ENCODE measurements at places on chromosomes 6 and 20.
A peak's percentile ranks its signal among the peaks of the same experiment; 100 is the strongest.

DNA sequence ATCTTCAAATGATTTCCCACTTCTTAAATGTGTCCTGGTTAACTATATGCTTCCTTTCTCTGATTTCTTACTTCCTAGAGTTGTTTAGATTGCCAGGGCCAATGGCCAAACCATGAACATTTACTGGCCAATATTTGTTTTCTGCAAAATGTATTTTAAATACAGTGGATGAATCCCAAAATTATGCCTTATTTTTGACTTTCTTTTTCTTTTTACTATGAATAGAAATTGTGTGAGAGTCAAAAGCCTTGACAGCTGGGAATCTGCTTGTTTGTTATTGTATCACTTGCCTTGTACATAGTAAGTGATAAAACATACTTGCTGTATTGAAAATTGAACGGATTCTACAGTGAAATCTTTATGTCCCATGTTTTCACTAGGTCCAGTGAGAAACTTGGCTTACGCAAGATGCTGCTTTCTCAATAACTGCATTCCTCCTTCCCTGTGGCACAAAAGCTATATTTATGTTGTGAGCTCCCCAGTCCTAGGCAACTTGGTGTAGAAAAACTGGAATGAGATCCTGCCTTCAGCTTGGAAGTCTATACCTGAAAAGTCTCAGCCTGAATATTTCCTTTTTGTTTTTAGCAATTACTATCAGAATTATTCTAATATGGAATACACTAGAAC is 295.2 kb downstream of the EPHA7 start:
- H3K27me3 ChIP-seq: peaks cover 2% of the 10 kb centered on the region
- H3K36me3 ChIP-seq: no peaks in the 10 kb centered on the region
- no peak overlapping the region for H3K27ac ChIP-seq
- DNase-seq: no peak
- no peak overlapping the region for H3K4me3 ChIP-seq
- no peaks in the 10 kb centered on the region for H3K4me1 ChIP-seq

- no peak overlapping the region for H3K4me3 ChIP-seq
- no peaks in the 10 kb centered on the region for H3K36me3 ChIP-seq
- peaks cover 8% of the 10 kb centered on the region for H3K4me1 ChIP-seq
- no peak for DNase-seq
- no peak overlapping the region for H3K27ac ChIP-seq
- no peaks in the 10 kb centered on the region for H3K27me3 ChIP-seq
These were observed 6.3 kb downstream of the NRSN2 start for GRCh38 chr20:353166-353565.

- DNase-seq: no peak
- H3K27ac ChIP-seq: no peak overlapping the region
- no peaks in the 10 kb centered on the region for H3K36me3 ChIP-seq
- no peaks in the 10 kb centered on the region for H3K27me3 ChIP-seq
- no peak overlapping the region for H3K4me3 ChIP-seq
These were observed 49.1 kb downstream of the DAAM2 start for GRCh38 chr6:39841291-39841690.

GRCh38 chr20:59730722-59731121 is 126.4 kb downstream of the PHACTR3 start:
- H3K27me3 ChIP-seq: peaks cover 1% of the 10 kb centered on the region
- H3K27ac ChIP-seq: no peak overlapping the region
- H3K4me1 ChIP-seq: no peaks in the 10 kb centered on the region
- DNase-seq: no peak
- H3K4me3 ChIP-seq: no peak overlapping the region

GRCh38 chr6:4136354-4136831 is 1.0 kb upstream of the ECI2 start:
- H3K27me3 ChIP-seq: no peaks in the 10 kb centered on the region
- peaks cover 26% of the 10 kb centered on the region for H3K4me1 ChIP-seq
- H3K36me3 ChIP-seq: peaks cover 20% of the 10 kb centered on the region
- no peak for DNase-seq

DNA sequence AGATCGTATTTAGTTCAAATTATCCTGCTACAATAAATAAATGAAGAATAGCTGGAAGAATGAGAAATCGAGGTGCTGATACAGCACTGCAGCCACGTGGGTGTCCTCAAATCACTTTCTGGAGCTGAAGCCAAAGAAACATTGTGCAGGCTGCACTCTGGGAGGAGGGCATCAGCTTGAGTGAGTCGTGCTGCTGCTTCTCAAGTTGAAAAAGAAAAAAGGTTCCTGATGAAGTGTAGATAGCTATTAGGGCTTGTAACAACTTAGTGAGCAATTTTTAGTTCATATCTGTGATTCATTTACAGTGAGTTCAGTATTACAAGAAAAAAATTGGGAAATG is 40.5 kb downstream of the DSE start:
- no peaks in the 10 kb centered on the region for H3K27me3 ChIP-seq
- H3K4me1 ChIP-seq: peaks cover 73% of the 10 kb centered on the region
- H3K4me3 ChIP-seq: peak overlapping the region; percentile 71
- peak; percentile 50 for DNase-seq

DNA sequence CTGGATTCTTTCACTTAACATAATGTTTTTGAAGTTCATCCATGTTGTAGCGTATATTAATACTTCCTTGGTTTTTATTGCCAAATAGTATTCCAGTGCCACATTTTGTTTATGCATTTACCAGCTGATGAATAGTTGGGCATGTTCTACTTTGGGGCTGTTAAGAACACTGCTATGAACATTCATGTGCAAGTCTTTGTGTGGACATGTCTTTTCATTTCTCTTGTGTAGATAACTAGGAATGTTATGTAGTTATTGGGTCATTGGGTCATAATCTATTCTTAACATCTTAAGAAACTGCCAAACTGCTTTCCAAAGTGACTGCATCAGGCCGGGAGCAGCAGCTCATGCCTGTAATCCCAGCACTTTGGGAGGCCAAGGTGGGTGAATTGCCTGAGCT is 43.8 kb upstream of the GLP1R start:
- H3K4me1 ChIP-seq: no peaks in the 10 kb centered on the region
- H3K36me3 ChIP-seq: no peaks in the 10 kb centered on the region
- peaks cover 5% of the 10 kb centered on the region for H3K27me3 ChIP-seq

GRCh38 chr6:29982097-29982496 is 39.8 kb downstream of the HLA-A start:
- peaks cover 8% of the 10 kb centered on the region for H3K4me1 ChIP-seq
- H3K27me3 ChIP-seq: peaks cover 18% of the 10 kb centered on the region
- H3K27ac ChIP-seq: no peak overlapping the region
- DNase-seq: no peak
- H3K36me3 ChIP-seq: no peaks in the 10 kb centered on the region

GRCh38 chr6:42958125-42958524 is 2.4 kb upstream of the GNMT start:
- H3K4me1 ChIP-seq: peaks cover 29% of the 10 kb centered on the region
- no peak overlapping the region for H3K4me3 ChIP-seq
- DNase-seq: no peak
- H3K27me3 ChIP-seq: peaks cover 2% of the 10 kb centered on the region
- peaks cover 13% of the 10 kb centered on the region for H3K36me3 ChIP-seq
- H3K27ac ChIP-seq: no peak overlapping the region

- peaks cover 6% of the 10 kb centered on the region for H3K27me3 ChIP-seq
- H3K4me1 ChIP-seq: no peaks in the 10 kb centered on the region
- no peak for DNase-seq
- no peak overlapping the region for H3K27ac ChIP-seq
- no peak overlapping the region for H3K4me3 ChIP-seq
- no peaks in the 10 kb centered on the region for H3K36me3 ChIP-seq
These were observed 12.8 kb upstream of the ZNF831 start for GRCh38 chr20:59150821-59151251.

DNA sequence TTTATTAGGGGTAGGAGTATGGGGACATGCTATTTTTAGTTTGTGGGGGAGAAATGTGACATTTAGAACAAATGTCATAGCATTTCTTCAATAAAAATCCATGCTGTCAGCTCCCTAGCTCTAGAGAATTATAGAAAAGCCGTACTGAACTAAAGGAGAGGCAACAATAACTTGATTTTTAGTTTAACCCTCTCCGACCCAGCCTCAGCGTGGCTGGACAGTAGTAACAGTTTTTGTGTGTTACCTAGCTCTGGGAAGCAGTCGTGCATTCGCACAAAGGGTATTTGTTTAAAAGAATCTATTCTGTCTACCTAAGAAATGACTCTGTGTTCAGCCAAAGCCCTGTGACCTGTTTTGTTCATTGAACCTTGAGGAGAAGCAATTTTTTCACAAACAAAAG is 442.4 kb upstream of the SOX4 start:
- peaks cover 17% of the 10 kb centered on the region for H3K4me1 ChIP-seq
- no peak for DNase-seq
- H3K27ac ChIP-seq: no peak overlapping the region
- H3K36me3 ChIP-seq: no peaks in the 10 kb centered on the region
- no peak overlapping the region for H3K4me3 ChIP-seq

GRCh38 chr20:2523919-2524708 is 12.3 kb upstream of the TMC2 start:
- H3K4me1 ChIP-seq: peaks cover 24% of the 10 kb centered on the region
- peak overlapping the region; percentile 93 for H3K4me3 ChIP-seq
- H3K27ac ChIP-seq: peak overlapping the region; percentile 85
- H3K27me3 ChIP-seq: peaks cover 16% of the 10 kb centered on the region
- no peaks in the 10 kb centered on the region for H3K36me3 ChIP-seq

DNA sequence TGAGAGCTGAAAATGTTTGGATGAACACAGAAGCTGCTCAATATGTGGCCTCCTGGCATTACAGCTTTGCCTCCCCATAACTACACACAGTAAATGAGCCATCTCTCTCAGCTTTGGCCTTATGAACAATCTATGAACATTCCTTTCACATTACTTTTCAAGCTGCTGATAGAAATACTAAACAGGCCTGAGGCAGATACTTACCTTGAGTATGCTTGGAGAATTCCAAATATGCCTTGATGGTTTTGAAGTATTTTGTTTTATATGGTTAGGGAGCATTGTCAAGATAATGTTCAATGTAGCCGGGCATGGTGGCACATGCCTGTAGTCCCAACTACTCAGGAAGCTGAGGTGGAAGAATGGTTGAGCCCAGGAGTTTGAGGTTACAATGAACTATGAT is 104.5 kb downstream of the CD24 start:
- H3K4me1 ChIP-seq: peaks cover 33% of the 10 kb centered on the region
- H3K27ac ChIP-seq: peak overlapping the region; percentile 47
- no peak overlapping the region for H3K4me3 ChIP-seq

DNA sequence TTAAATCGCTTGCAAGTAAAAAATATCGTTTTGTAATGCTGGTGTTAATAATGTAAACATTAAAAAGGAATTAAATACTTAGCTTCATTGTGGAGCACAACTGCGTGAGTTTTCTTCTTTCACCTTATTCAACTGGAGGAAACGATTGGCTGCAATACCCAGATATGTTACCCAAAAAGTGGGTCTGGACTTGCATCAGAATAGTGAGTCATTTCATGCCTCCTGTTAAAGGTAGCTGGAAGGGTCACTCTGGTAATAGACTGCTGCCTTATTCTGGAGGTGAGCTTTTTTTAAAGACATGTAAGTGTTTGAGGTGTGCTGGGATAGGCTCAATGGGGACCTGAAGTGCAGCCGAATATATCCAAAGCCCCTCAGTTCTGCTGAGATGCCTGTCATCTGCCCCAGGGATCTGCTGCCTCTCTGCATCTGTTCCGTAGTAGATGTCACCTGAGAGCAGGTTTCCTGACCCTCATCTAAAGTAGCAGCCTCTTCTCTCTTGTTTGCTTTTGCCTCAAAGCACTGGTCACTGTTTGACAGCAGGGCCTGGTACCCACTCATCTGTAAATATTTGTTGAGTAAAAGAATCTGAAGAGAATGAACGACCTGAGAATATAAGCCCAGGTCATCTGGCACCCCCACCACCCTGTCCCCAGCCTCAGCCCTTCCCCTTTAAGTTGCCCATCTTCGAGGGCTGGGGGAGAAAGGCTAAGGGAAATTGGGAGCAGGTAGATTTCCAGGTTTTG is 5.6 kb upstream of the UQCC2 start:
- H3K27ac ChIP-seq: no peak overlapping the region
- H3K27me3 ChIP-seq: peaks cover 22% of the 10 kb centered on the region
- no peak for DNase-seq

DNA sequence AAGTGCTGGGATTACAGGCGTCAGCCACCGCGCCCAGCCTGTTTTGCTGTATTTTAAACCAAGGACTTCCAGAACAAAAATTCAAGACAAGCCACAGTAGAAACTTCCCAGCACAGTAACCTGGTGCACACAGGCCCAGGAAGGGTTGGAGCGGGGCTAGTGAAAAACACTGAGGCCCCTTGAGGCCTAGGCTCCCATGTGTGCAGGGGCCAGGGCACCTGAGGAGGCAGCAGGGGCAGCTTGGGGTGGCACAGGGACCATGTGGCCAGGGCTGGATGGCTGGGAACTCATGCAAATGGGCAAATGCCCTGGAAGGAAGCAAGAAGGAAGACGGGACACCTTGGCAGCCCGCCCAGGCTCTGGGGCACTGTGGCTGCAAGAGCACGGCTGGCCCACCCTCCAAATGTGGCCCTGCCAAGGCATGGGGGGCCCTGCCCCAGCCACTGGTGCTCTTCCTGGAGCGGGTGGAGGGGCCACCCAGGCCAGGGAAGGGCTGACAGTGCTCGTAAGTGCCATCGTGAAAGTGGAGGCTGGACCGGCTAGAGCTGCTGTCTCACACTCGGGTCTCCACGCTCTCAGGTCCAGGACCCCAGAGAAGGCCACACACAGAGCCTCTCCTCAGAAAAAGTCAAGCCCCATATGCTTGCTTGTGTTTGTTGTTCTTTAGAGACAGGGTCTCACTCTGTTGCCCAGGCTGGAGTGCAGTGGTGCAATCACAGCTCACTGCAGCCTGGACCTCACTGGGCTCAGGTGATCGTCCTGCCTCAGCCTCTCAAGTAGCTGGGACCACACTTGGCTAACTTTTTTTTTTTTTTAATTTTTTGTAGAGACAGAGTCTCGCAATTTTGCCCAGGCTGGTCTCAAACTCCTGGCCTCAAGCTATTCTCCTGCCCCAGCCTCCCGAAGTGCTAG is 10.3 kb downstream of the SLC2A4RG start:
- no peak overlapping the region for H3K27ac ChIP-seq
- peaks cover 2% of the 10 kb centered on the region for H3K27me3 ChIP-seq
- no peaks in the 10 kb centered on the region for H3K4me1 ChIP-seq

DNA sequence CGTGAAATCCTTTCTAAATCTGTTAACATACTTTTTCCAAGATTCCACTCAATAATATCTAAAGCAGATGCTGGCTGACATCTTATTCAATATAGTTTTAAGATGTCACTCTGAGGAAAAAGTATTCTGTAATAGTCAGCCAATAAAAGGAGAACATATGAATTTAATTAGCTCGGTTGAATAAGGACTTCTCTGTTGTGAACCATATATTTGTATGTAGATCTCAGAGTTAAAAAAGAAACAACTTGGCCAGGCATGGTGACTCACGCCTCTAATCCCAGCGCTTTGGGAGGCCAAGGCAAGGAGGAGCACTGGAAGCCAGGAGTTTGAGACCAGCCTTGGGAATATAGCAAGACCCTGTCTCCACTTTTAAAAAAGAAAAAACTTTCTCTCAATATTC is 7.4 kb upstream of the CD24 start:
- H3K36me3 ChIP-seq: no peaks in the 10 kb centered on the region
- no peak overlapping the region for H3K27ac ChIP-seq
- DNase-seq: peak; percentile 15
- H3K4me1 ChIP-seq: 0 out of 2 replicates have a peak, but pooled peaks cover 7% of the 10 kb centered on the region
- H3K27me3 ChIP-seq: peaks cover 12% of the 10 kb centered on the region

- no peak overlapping the region for H3K4me3 ChIP-seq
- peak overlapping the region; percentile 56 for H3K27ac ChIP-seq
- H3K27me3 ChIP-seq: no peaks in the 10 kb centered on the region
- H3K4me1 ChIP-seq: peaks cover 14% of the 10 kb centered on the region
- peaks cover 17% of the 10 kb centered on the region for H3K36me3 ChIP-seq
These were observed 3.0 kb upstream of the GOPC start for GRCh38 chr6:117605169-117605826.

All from HFFc6 (cell line).